ENCODE measurements at places on chromosomes 4 and X. TPM values are rescaled to one million over a fixed set of nuclear protein-coding genes. Genes with fewer than 3 reads are reported as not detected.

DNA sequence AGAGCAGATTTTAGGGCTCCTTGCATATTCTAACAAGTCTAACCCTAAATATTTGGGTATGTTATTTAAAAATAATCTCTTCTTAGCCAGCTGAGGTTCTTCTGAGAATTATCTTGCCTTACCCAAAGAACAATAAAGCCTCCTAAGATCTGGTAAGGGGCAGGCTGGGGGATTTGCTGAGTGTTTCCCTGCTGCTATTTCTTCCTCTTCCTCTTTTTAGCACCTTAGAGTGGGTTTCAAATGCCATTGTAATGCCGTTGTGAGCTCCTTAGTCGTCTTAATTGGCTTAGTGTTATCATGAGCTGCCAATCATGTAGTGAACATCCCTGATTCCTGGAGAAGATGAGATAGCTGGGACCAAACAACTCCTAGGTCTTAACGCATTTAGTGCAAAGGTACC is 15.4 kb downstream of the STOX2 start:
- no peak for DNase-seq
- H3K27me3 ChIP-seq: no peaks in the 10 kb centered on the region
- no peaks in the 10 kb centered on the region for H3K36me3 ChIP-seq
- no peak overlapping the region for H3K4me3 ChIP-seq

GRCh38 chr4:174549721-174550120 is 27.4 kb upstream of the HPGD start:
- H3K4me3 ChIP-seq: no peak overlapping the region
- no peaks in the 10 kb centered on the region for H3K36me3 ChIP-seq
- no peaks in the 10 kb centered on the region for H3K27me3 ChIP-seq
- H3K4me1 ChIP-seq: no peaks in the 10 kb centered on the region
- DNase-seq: no peak

DNA sequence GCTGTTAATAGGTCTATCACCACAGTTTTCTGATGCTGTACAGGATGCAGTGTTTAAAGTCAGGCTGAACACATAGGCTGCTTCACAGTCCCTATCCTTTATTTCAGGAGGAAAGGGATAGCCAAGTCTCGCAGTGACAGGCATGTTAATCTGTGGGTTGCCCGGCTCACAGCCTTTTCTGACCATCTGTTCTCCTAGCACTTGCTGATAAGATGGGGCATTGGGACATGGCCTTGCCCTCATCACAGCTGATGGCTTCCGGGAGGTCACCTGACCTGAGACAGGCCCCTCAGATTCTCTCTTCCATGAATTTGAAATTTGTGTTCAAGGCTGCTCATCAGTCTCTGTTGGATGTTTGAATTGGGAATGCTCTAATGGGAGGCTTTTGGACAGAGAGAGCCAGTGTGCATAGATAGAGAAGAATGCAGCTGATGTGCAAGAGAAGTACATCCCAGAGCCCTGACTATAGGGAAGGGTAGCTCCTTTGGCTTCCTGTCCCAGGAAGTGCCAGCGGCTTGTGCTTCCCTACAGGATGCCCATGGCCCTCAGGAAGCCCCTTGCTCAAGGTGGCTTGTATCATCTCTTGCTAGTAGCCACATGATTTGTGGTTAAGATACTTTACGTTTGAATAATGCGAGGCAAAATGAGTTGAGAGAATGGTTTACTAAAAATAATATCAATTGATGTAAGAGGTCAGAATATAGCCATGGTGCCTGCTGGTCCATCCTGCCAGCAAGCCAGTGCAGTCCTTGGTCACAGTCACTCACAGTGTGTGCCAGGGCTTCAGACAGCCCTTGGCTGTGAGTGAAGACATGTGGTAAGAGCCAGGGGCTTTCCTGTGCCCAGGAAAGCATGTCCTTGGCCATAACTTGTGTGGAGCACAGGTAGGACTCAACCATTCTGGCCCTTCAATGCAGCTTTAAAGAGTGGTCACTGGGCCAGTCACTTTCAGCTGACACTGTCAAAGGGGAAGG is 88.6 kb downstream of the TSPAN7 start:
- no peaks in the 10 kb centered on the region for H3K36me3 ChIP-seq
- no peak overlapping the region for H3K27ac ChIP-seq

- H3K27me3 ChIP-seq: no peaks in the 10 kb centered on the region
- H3K36me3 ChIP-seq: no peaks in the 10 kb centered on the region
- H3K4me1 ChIP-seq: no peaks in the 10 kb centered on the region
- no peak overlapping the region for H3K27ac ChIP-seq
- no peak for DNase-seq
Measured at GRCh38 chr4:123265443-123265842, 131.2 kb upstream of the SPRY1 start.

GRCh38 chrX:74421036-74421739 is at the start of gene SLC16A2:
Gene SLC16A2 (plus strand): TSS chrX:74421493. CDS start chrX:74421638, 145 bp downstream.
- no peaks in the 10 kb centered on the region for H3K36me3 ChIP-seq
- no peaks in the 10 kb centered on the region for H3K4me1 ChIP-seq
- H3K27me3 ChIP-seq: no peaks in the 10 kb centered on the region
- peak; percentile 61 for DNase-seq

Gene ESX1
- not detected for total RNA-seq

- no peak for DNase-seq
- H3K4me3 ChIP-seq: no peak overlapping the region
- no peaks in the 10 kb centered on the region for H3K27me3 ChIP-seq
- no peaks in the 10 kb centered on the region for H3K4me1 ChIP-seq
Measured at GRCh38 chrX:20529711-20530110, 263.0 kb upstream of the RPS6KA3 start.

DNA sequence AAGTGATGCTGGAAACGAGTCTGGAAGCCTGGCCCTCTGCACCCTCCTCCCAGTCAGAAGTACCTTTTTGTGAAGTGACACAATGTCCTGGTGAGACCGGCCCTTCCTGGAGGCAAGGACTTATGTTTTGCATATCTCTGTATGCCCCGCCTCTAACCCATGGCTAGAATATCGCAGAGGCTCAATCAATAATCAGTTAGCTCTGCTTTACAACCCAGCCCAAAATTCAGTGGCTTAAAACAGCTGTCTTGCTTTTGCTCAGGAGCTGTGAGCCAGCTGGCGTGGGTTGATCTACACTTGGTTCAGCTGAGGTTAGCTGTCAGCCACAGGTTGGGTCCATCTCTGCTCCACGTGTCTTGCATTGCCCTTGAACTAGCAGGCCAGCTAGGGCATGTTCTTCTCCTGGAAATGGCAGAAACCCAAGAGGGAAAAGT is 98.8 kb upstream of the METTL14 start:
- no peak overlapping the region for H3K4me3 ChIP-seq
- H3K27me3 ChIP-seq: peaks cover 7% of the 10 kb centered on the region
- H3K27ac ChIP-seq: no peak overlapping the region
- no peak for DNase-seq
- H3K4me1 ChIP-seq: peaks cover 10% of the 10 kb centered on the region
- no peaks in the 10 kb centered on the region for H3K36me3 ChIP-seq

DNA sequence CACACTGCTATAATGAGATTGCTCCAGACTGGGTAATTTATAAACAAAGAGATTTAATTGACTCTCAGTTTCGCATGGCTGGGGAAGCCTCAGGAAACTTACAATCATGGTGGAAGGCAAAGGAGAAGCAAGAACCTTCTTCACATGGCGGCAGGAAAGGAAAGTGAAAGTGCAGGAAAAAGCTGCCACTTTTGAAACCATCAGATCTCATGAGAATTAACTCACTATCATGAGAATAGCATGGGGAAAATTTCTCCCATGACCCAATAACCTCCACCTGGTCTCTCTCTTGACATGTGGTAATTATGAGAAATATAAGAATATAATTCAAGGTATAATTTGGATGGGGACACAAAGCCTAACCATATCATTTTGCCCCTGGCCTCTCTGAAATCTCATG is 884.2 kb downstream of the GLUD2 start:
- H3K36me3 ChIP-seq: no peaks in the 10 kb centered on the region
- no peaks in the 10 kb centered on the region for H3K4me1 ChIP-seq
- no peak overlapping the region for H3K27ac ChIP-seq
- DNase-seq: no peak
- no peak overlapping the region for H3K4me3 ChIP-seq

GRCh38 chrX:154730253-154730891 is 20.5 kb downstream of the GAB3 start:
- H3K27ac ChIP-seq: peak overlapping the region; percentile 83
- no peaks in the 10 kb centered on the region for H3K27me3 ChIP-seq
- H3K4me1 ChIP-seq: peaks cover 96% of the 10 kb centered on the region
- no peaks in the 10 kb centered on the region for H3K36me3 ChIP-seq

DNA sequence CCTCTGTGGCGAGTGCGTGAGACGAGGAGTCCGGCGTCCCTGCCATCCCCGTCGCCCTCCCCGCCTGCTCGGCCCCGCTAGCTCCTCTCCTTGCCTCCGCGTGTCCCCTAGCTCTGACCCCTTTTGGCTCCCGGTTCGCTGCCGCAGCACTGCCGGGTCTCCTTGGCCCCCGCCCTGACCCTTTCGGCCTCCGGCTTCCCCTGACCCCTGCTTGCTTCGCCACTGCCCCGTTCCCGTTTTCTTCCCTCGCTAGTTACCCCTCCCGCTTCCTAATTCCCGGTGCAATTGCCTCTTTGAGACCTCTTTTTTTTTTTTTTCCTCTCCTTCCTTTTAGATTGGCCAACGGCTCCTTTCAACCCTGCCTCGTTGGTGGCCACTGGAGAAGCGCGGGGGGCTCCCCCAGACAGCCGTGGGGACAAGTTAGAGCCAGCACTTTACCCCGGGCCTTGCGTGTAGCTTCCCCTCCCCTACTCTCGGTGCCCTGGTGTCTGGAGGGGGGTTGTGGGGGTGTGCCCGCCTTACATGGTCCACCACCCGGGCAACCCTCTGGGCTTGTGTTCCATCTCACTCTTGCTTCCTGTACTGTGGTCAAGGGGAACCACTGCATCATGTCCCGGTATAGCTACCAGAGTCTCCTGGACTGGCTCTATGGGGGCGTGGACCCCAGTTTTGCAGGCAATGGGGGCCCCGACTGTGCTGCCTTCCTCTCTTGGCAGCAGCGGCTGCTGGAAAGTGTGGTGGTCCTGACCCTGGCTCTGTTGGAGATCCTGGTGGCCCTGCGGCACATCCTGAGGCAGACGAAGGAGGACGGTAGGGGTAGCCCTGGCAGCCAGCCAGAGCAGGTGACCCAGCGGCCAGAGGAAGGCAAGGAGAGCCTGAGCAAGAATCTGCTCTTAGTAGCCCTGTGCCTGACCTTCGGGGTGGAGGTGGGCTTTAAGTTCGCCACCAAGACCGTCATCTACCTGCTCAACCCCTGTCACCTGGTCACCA is 548 bp downstream of the TMEM164 start:
- H3K36me3 ChIP-seq: no peaks in the 10 kb centered on the region
- peaks cover 29% of the 10 kb centered on the region for H3K4me1 ChIP-seq
- no peaks in the 10 kb centered on the region for H3K27me3 ChIP-seq

- H3K27me3 ChIP-seq: no peaks in the 10 kb centered on the region
- no peak overlapping the region for H3K4me3 ChIP-seq
- H3K27ac ChIP-seq: no peak overlapping the region
- no peak for DNase-seq
Measured at GRCh38 chr4:52628543-52628942, 30.6 kb downstream of the USP46 start.

Gene TAF7L
- not detected for total RNA-seq

DNA sequence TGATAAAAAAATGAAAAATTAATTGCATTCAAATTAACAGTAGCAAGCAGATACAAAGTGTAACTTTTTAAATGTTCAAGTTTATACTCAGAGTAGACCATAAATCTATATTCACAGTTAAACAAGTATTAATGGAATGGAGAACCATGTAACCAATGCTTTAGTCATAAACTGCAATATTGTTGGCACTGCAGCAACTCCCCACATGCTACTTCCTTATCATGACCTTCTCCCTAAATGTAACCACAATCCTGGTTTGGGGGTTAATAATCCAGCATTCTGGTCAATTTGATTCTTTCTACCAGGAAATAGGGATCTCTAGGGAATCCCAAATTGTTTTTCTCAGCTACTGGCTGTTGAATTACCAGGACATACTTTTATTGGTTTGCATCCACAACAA is 223.9 kb upstream of the DCAF8L1 start:
- H3K4me3 ChIP-seq: no peak overlapping the region
- H3K27me3 ChIP-seq: no peaks in the 10 kb centered on the region
- no peaks in the 10 kb centered on the region for H3K36me3 ChIP-seq
- no peak for DNase-seq

GRCh38 chr4:13851085-13851940 is 223.8 kb upstream of the BOD1L1 start:
- H3K27ac ChIP-seq: no peak overlapping the region
- no peaks in the 10 kb centered on the region for H3K36me3 ChIP-seq
- DNase-seq: no peak
- no peaks in the 10 kb centered on the region for H3K27me3 ChIP-seq

- no peaks in the 10 kb centered on the region for H3K36me3 ChIP-seq
- no peak overlapping the region for H3K4me3 ChIP-seq
- peaks cover 19% of the 10 kb centered on the region for H3K4me1 ChIP-seq
- H3K27me3 ChIP-seq: no peaks in the 10 kb centered on the region
Measured at GRCh38 chr4:123613586-123614344, 217.2 kb downstream of the SPRY1 start.

Gene STBD1
- 5.5 TPM for total RNA-seq

DNA sequence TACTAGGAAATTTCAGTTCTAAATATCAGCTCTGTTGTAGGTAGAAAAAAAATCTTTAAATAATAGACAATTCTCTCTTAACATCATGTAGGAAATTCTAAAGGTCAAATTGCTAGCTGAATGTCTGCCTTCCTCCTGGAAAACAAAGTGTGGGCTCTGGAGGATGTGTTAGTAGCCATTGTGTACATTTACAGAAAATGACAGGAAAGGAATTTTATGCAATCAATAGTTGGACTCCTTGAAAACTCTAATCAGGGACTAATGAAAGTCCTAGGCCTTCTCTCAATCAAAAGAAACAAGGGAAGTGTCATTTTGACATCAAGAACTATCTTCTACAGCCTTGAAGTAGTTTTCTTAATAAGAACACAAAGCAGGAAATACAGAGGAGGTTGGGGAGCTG is 174.6 kb downstream of the ANKRD50 start:
- H3K27ac ChIP-seq: no peak overlapping the region
- no peaks in the 10 kb centered on the region for H3K27me3 ChIP-seq
- no peak for DNase-seq
- H3K36me3 ChIP-seq: no peaks in the 10 kb centered on the region

Gene WDR13
- 125 TPM for total RNA-seq

Gene L1CAM
- 1.6 TPM for total RNA-seq

DNA sequence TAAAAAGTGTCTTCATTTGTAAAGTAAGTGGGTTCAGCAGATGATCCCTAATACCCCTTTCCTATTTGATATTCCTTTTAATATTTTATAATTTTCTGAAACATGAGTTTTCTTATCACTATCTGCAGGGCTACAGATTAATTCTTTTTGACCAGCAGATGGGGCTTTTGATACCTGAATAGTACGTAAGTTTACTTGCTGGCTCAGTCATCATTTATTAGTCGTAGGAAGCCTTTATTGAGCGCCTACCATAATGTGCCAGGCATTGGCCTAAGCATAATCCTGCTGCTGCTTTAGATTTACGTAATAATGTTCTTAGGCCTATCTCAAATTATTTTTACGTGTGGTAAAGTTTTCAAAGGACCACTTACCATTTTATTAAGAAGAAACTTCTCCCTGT is 33.1 kb downstream of the OSTC start:
- DNase-seq: no peak
- H3K4me3 ChIP-seq: no peak overlapping the region
- H3K36me3 ChIP-seq: no peaks in the 10 kb centered on the region
- H3K4me1 ChIP-seq: no peaks in the 10 kb centered on the region
- no peaks in the 10 kb centered on the region for H3K27me3 ChIP-seq
- H3K27ac ChIP-seq: no peak overlapping the region

Gene DDIT4L
- total RNA-seq: 0.92 TPM

- H3K36me3 ChIP-seq: no peaks in the 10 kb centered on the region
- no peak overlapping the region for H3K4me3 ChIP-seq
- H3K27ac ChIP-seq: no peak overlapping the region
- no peaks in the 10 kb centered on the region for H3K4me1 ChIP-seq
- H3K27me3 ChIP-seq: no peaks in the 10 kb centered on the region
- DNase-seq: no peak
Measured at GRCh38 chr4:162352580-162353107, 188.8 kb upstream of the FSTL5 start.
